NCI-H524 treated with DMSO at 0.1 percent for 48 hours (cell line): ENCODE measurements at places on chromosomes 11 and 22.

- peak; percentile 21 for DNase-seq
These were observed 7.3 kb downstream of the CABP7 start for GRCh38 chr22:29727131-29727523.

GRCh38 chr11:13880634-13881033, 81.9 kb upstream of the SPON1 start:
- DNase-seq, result no peak

- DNase-seq, result no peak
These were observed 80.6 kb downstream of the ABTB2 start for GRCh38 chr11:34277171-34277570.

GRCh38 chr11:81655351-81655750, 1078.3 kb downstream of the FAM181B start:
- DNase-seq, result no peak

- DNase-seq, result no peak
These were observed 1.4 kb upstream of the TNNI2 start for GRCh38 chr11:1837171-1838076.

DNA sequence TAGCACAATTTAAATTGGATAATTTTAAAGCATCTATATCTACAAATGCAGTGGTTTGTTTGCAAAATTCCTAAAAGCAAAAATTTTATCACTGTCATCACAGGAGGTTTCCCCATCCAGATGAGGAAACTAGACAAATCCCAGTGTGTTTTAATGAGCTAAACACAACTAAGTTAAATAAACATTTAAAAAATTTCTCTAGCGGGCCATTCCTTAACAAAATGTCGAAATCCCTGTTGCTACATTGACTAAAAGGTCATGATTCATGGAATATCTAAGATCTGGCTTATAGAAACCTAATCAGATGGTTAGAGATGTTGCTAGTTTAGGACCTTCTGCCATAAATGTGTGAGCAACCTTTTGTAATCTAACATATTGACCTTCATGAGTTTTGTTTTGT, 107.3 kb upstream of the BDNF start:
- no peak for DNase-seq

DNA sequence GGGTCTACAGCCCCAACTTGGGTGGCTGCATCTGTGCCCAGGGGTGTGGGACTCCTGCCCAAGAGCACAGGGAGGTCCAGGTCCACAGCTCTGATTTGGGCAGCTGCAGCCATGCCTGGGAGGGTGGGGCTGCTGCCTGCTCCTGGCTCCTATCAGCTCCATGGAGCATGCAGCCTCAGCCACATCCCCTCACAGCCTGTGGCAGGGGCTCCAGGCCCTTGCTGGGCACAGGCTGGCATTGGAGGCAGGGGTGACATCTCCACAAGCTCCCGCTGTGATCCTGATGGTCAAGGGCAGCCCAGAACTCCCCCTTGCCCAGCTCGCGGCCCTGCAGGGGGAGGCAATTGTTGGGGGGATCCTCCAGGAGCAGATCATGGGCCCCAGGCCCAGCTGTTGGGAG, 6.3 kb upstream of the OR56A4 start:
- no peak for DNase-seq

DNA sequence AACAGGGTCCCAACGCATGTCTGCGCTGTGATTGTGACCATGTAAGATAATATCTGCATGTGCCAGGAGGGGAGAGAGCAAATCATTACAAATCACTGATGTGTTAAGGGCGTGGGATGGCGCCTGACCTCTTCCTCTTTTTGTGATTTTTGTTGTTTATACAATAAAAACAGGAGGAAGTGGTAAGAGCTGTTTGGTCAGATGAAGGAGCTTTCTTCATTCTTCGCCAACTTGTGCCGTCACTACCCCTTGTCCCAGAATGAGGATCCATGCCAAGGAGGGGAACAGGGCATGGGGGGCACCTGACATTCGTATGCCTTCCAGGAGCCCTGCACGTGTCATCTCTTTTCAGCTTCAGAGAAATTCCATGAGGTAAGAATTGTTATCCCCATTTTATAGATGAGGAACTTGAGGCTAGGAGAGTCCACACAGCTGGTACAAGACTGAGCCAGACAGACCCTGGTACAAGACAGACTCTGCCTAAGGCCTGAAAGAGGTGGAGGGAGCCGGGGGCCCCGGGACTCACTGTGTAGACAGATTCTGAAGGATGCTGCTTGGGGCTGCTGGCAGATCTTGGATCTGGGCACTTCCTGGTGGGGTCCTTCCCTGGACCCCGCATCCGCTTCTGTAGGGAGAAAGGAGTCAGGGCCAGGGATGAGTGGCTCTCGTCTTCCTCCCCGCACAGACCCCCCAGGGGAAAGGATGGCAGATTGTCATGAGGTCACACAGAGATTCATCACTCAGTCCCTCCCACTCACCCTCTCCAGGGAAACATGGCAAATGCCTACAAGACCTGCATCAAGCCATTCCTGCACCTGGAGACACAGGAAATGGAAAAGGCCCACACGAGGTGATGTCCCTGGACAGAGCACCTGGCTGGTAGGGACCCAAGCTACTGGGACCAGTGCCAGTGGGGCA, 34.6 kb downstream of the NFAM1 start:
- no peak for DNase-seq

- DNase-seq, result no peak
These were observed 77.7 kb upstream of the SC5D start for GRCh38 chr11:121214861-121215260.

- no peak for DNase-seq
These were observed 6.4 kb upstream of the TSSC4 start for GRCh38 chr11:2393941-2394817.

DNA sequence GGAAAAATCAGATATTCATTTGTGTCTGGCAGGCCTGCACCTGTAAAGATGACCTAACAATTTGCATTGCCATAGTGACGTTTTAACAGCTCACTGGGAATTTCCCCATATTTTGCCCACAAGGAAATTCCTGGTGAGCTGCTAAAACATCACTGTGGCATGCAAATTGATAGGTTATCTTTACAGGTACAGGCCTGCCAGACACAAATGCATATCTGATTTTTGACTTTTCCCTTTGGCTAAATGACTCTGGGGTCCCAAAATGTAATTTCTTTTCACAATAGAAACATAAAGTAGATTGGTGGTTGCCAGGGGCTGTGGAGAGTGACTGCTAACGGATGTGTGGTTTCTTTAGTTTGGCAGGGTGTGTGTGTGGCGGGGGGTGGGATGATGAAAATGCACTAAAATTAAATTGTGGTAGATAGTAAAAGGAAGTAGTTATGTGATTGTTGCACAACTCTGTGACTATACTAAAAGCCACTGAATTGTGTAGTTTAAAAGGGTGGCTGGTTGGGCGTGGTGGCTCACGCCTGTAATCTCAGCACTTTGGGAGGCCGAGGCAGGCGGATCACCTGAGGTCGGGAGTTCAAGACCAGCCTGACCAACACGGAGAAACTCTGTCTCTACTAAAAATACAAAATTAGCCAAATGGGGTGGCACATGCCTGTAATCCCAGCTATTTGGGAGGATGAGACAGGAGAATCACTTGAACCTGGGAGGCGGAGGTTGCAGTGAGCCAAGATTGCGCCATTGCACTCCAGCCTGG, 18.5 kb upstream of the FEZ1 start:
- no peak for DNase-seq

DNA sequence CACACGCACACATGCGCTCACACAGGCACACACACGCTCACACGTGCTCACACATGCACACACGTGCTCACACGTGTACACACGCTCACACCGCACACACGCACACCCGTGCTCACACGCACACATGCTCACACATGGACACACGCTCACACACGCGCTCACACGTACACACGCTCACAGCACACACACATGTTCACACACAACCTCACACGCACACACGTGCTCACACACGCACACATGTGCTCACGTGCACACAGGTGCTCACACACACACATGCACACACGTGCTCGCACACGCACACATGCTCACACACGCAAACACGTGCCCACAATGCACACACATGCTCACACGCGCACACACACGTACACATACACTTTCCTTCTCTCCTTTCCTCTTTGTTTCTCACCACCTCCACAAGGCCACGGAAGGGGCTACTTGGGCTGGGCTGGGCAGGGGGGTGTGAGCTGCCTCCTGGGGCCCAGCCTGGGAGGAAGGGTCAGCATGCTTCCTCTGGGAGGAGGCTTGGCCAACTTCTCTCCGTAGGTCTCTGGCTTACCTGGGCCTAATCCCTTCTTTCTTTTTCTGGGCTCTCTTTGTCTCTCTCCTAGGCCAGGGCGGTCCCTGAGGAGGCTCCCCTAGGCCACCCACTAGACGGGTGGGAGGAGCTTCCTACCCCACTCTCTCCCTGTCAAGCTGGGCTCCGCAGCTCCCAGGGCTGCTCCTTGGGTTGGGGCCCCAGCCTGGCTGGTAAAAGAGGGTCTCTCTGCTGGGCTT, 34.5 kb upstream of the PARVG start:
- DNase-seq, result no peak

- DNase-seq, result no peak
These were observed 988 bp downstream of the BANF1 start for GRCh38 chr11:66003291-66003690.

DNA sequence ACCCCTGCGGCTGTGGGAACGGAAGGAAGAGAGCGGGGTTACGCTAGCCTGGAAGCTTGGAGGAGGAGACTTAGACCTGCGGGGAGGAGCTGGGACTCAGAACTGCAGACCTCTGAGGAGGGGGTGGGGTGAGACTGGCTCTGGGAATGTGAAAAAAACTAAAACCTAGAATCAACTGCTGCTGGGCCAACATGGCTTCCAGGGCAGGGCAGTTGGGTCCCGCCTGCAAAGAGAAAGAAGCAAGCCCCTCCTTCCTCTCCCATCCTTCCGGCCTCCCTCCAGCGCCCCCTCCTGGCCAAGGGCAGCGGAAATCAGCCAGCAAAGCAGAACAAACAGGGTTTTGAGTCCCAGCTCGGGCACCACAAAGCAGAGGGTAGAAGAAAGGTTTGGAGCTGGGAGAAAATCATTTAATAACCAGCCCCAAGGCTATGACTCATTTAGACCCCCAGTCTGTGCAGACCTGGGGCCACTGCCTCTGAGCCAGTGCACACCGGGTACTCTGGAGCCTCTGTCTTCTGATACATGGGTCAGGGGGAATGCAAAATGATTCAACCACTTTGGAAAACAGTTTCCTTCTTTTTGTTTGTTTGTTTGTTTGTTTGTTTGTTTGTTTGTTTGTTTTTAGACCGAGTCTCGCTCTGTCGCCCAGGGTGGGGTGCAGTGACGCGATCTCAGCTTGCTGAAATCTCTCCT, 7.3 kb upstream of the NCF4 start:
- DNase-seq, result peak; percentile 8

DNA sequence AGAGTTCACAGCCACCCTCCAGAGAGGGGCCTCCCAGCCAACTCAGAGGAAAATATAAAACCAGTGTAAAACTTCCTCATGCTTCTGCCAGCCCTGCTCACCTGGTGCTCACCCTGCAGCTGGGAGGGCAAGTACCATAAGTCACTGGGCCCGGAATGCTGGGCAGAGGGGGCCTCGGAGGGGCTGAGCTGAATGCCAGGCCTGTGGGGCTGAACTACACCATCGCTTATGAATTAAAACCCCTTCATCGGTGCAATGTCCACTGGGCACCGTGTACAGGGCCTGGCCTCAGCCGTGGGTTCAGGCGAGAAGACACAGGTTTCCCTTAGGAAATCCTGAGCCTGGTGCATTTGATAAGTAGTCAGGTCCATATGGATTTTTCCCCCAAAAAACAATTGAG, 828.6 kb downstream of the TBC1D22A start:
- no peak for DNase-seq

DNA sequence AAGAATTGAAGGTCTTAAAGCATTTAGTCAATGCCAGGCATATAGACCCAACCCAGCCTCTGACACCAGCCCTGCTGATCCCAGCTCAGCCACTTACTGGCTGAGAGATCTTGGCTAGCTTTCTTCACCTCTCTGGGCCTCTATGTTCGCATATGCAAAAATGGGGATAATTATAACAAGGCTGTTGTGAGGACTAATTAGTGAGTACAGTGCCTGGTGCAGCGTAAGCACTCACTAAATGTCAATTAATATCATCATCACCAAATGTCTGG, 10.5 kb downstream of the CHST1 start:
- no peak for DNase-seq

GRCh38 chr11:3684819-3685172, 13.6 kb upstream of the CHRNA10 start:
- no peak for DNase-seq

GRCh38 chr22:21041937-21042336, 3.8 kb upstream of the LRRC74B start:
- DNase-seq, result no peak

- DNase-seq, result no peak
These were observed 245.0 kb upstream of the TBCEL start for GRCh38 chr11:120778685-120779490.

DNA sequence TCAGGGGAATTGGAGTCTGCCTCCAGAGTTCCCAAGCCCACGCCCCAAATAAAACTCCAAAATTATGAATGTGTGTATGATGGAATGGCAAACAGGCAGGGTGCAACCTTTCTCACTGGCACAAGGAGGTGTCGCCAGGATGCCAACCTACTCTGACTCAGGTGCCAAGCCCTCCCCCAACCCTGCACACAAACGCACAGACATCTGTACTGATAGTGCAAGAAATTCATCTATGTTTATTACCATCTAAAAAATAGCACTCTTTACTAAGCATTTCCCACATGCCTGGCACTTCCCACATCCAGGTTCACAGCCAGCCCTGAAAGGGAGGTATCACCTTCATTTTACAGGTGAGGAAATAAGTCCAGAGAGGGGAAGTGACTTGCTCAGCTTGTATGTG, 1.2 kb downstream of the PLA2G3 start:
- DNase-seq, result no peak

DNA sequence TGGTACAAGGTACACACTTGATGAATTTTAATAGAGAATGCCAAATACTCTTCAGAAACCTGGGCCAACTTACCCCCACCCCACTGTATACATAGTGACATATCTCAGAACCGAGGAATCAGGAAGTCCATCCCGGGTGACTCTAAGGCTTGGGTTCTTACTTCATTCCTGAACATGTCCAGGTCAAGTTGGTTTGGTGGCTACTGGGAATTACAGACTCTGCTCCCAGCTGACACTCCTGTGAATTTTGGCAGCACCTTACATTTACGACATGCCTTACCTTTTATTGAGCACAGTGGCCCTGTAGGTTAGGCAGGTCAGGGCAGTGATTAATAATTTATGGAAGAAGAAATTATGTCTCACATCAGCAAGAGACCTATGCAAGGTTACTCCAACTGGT, 70.1 kb upstream of the LDLRAD3 start:
- no peak for DNase-seq

GRCh38 chr11:37390576-37391083, 792.6 kb upstream of the RAG2 start:
- no peak for DNase-seq

DNA sequence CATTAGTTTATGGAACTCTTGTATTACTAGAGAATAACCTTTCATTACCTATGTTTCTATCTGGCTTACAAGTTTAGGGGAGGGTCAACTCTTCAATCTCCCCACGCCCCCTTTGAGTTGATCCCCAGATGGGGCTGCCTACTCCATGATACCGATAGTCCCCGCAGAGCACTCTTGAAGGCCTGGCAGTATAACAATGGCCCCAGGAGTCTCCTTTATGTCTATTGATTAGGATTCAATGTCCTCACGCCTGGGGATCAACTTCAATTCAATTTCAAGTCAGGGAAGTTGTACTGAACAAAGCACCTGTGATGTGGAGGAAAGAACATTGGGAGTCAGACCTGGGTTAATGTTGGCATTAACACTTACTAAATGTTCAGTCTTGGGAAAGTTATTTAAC, 520.2 kb downstream of the METTL15 start:
- no peak for DNase-seq

- no peak for DNase-seq
These were observed 31.8 kb downstream of the TMPRSS5 start for GRCh38 chr11:113674397-113674685.

- DNase-seq, result no peak
These were observed 190.6 kb upstream of the NTM start for GRCh38 chr11:131179836-131180235.

GRCh38 chr11:86161837-86162236, 82.7 kb upstream of the EED start:
- no peak for DNase-seq
